ENCODE measurements at places on chromosomes 1 and 21.

- no peaks in the 10 kb centered on the region for H3K27me3 ChIP-seq
- H3K4me1 ChIP-seq: no peaks in the 10 kb centered on the region
- H3K4me3 ChIP-seq: no peak overlapping the region
Observed at GRCh38 chr1:111483876-111484275, 10.1 kb downstream of the C1orf162 start.

DNA sequence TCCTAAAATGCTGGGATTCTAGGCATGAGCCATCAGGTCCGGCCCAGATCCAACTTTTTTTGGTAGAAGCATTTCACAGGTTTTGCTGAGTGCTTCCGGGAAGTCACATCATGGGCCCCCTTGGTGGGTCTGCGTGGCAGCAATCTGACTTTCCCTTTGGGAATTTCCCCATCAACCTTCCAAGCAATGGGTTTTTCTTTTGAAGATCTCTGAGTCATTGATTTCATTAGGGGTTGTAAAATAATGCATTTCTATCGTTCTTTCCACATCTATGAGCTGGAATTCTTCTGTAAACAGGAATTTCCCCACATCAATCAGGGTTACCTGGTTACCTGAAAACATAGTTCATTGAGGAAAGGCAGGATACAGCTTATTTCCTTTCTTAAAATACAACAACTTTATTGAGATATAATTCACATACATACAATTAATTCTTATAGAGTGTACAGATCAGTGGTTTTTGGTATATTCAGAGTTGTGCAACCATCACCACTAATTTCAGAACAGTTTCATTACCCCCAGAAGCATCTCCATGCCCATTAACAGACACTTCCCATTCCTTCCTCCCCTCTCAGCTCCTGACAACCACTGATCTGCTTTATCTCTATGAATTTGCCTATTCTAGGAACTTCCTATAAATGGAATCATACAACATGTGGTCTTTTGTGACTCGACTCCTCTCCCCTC is 9.9 kb upstream of the ZBTB17 start:
- H3K4me1 ChIP-seq: no peaks in the 10 kb centered on the region
- DNase-seq: no peak
- H3K4me3 ChIP-seq: no peak overlapping the region
- peaks cover 6% of the 10 kb centered on the region for H3K27me3 ChIP-seq
- H3K36me3 ChIP-seq: no peaks in the 10 kb centered on the region

DNA sequence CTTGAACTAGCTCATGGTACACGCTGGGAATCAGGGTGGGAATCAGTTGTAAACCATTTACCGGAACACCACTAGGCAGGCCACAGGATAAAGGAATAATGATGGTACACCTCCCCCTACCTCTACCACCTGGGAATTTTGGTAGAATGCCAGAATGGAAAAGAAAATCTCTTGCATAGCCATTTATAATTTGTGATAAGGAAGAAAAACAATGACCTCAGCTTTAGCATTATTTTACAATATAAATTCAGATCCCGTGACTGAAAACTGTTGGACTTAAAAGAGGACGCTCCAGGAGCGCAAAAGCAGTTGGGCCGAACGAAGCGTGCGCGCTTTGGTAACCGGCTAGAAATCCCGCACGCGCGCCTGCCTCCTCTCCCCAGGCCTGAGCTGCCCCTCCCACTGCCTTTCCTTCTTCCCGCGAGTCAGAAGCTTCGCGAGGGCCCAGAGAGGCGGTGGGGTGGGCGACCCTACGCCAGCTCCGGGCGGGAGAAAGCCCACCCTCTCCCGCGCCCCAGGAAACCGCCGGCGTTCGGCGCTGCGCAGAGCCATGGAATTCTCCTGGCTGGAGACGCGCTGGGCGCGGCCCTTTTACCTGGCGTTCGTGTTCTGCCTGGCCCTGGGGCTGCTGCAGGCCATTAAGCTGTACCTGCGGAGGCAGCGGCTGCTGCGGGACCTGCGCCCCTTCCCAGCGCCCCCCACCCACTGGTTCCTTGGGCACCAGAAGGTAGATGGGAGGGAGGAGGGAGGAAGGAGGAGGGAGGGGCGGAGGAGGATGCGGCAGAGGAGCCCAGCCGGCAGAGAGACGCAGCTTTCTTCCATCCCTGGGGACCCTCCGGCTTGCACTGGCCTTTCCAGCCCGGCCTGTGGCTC is at the start of gene CYP4X1:
CYP4X1 (plus strand) TSS at position 402 of the 873 bp plus-strand sequence; CDS start at position 551, 149 bp downstream.
- DNase-seq: peak; percentile 87
- H3K27me3 ChIP-seq: peaks cover 16% of the 10 kb centered on the region
- H3K4me1 ChIP-seq: peaks cover 19% of the 10 kb centered on the region

DNA sequence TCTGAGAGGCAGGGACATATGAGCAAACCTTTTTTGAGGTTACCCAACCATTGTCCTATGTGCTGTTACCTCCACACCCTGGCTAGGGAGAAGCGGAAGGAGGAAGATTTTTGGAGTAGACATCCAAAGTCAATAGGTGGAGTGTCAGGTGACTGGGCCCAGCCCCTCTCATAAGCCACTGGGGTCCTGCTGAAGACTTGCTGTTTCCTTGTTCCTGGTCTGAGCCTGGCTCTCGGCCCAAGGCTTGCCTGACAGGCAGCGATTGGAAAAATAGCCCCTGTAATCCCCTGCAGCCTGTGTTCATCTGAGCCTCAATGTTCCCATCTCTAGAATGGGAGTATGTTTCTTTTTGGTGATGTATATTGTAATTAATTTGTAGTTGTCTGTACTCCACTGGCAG is 6.9 kb upstream of the PIGR start:
- DNase-seq: no peak
- no peaks in the 10 kb centered on the region for H3K36me3 ChIP-seq
- H3K4me1 ChIP-seq: peaks cover 3% of the 10 kb centered on the region
- no peak overlapping the region for H3K27ac ChIP-seq
- no peaks in the 10 kb centered on the region for H3K27me3 ChIP-seq

DNA sequence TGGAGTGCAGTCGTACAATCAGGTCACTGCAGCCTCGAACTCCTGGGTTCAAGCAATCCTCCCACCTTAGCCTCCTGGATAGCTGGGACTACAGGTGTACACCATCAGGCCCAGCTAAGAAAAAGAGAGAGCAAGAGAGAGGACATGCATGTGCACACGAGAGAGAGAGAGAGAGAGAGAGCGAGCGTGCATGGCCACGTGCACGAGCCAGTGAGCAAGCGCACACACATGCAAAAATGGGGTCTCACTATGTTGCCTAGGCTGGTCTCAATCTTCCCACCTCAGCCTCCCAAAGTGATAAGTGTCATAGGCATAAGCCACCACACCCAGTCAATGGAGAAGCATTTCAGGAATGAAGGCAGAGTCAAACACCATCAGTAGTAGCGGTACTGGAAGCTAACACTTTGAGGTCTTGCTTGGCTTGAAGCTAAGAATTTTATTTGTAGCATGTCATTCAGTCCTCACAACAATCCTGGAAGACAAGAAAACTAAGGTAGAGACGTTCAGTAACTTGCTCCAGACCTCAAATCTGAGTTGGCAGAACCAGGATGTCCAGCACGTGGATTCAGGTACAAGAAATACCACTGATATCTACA is 14.5 kb downstream of the GNB1 start:
- H3K27ac ChIP-seq: no peak overlapping the region
- no peaks in the 10 kb centered on the region for H3K27me3 ChIP-seq
- peaks cover 77% of the 10 kb centered on the region for H3K36me3 ChIP-seq
- H3K4me1 ChIP-seq: no peaks in the 10 kb centered on the region
- no peak for DNase-seq

- no peak overlapping the region for H3K4me3 ChIP-seq
- H3K4me1 ChIP-seq: peaks cover 8% of the 10 kb centered on the region
- DNase-seq: no peak
- H3K27ac ChIP-seq: peak overlapping the region; percentile 71
Observed at GRCh38 chr1:203522237-203522636, 28.3 kb downstream of the OPTC start.

Data from endodermal cell (in vitro differentiated cells).